ENCODE measurements at places on chromosomes 11 and 22.
A peak's percentile ranks its signal among the peaks of the same experiment; 100 is the strongest.

DNA sequence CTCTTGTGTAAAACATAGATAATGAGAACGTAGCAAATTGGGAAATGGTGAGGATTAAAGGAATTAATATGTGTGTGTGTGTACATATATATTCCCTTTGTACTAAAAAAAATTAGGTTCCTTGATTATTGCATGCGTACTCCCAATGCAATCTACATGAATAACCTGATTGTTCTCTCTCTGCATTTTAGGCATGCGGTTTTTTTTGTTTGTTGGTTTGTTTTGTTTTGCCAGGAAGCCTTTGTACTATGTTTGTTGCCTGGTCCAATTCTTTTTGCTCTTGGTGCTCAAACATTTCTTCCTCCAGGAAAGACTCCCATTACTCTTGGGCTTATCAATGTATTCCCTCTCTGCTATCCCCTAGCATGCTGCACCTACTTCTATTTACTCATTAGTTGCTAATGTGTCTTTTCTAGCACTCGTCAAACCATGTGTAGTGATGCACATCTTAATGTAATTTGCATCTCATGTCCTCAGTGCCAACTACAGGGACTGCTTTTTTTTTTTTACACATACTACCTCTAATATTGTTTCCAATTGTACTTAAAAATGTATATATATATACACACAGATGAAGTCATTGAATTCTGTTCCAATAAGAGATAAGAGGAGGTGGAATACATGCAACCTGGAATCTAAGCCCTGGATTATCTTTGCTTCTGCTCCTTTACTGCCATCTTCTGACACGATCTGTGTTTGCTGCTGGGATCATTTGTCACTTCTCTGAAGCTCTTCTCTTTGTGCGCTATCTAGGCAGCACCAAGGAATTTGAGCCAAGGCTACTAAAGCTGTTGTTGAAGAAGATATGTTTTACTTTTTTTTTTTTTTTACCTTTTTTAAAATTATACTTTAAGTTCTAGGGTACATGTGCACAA is 197.2 kb upstream of the ANO3 start:
- peak; percentile 31 for DNase-seq

- no peak for DNase-seq
Measured at GRCh38 chr11:126808836-126809235, 191.7 kb downstream of the KIRREL3 start.

- no peak for DNase-seq
Measured at GRCh38 chr22:21582801-21583740, 15.6 kb downstream of the UBE2L3 start.

DNA sequence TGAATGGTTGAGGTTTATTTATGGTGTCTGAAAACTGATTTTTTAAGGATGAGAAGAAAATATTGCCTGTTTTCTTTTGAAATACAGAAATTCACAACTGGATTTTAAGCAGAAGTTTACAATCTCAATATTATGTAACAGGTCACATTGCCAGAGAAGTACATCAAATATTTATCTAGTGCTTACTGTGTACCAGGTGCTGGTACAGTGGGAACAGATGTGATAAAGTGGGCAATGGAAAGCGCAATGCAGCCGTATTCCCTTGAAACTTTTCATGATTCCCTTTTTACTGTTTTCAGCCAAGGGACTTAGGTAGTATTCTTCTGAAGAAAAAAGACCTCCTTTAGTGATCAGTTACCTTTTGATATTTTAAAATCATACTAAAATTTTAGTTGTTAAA is 49.6 kb downstream of the TTC17 start:
- DNase-seq, result no peak

DNA sequence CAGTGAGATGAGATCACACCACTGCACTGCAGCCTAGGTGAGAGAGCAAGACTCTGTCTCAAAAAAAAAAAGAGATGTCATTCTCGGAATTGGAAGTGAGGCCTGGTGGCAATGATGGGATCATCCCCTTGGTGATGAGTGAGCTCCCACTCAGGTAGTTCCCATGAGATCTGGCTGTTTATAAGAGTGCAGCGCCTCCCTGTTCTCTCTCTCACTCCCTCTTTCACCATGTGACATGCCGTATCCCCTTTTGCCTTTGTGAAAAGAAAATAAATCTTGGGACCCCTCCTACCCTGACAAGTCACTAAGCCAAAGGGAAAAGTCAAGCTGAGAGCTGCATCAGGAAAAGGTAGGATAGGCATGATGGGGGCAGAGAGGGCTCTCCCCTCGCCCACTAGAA is 28.8 kb downstream of the ZNF70 start:
- DNase-seq, result no peak

DNA sequence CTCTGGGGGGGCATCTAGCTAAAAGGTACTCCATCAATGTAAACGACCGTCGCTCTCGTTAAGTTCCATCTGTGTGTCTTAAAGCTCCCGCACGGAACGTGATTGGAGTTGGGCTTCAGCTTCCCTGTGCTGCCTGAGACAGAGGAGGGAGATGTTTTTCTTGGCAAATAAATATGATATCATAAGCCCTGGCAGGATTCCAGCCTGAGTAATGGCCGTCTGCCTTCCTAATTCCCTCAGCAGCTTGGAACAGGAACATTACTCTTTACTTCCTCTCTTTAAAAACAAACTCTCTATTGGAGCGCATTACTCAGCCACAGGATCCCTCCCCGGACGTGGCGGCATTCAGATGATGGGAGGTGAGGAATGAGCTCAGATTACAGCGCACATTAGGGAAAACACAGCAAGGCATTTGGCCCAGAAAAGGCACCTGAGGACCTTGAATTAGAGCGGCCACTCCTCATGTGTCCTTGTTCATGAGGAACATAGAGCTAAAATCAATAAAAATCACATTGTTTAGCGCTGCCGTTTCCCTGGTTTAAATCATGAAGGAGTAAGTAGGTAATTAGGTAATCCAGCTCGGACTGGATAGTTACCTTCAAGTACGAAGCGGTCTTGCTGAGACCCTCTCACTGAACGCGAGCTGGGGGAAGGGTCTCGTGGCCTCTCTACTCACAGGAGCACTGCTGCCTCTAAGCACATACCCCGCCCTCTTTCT is 230.4 kb downstream of the ST3GAL4 start:
- peak; percentile 97 for DNase-seq

DNA sequence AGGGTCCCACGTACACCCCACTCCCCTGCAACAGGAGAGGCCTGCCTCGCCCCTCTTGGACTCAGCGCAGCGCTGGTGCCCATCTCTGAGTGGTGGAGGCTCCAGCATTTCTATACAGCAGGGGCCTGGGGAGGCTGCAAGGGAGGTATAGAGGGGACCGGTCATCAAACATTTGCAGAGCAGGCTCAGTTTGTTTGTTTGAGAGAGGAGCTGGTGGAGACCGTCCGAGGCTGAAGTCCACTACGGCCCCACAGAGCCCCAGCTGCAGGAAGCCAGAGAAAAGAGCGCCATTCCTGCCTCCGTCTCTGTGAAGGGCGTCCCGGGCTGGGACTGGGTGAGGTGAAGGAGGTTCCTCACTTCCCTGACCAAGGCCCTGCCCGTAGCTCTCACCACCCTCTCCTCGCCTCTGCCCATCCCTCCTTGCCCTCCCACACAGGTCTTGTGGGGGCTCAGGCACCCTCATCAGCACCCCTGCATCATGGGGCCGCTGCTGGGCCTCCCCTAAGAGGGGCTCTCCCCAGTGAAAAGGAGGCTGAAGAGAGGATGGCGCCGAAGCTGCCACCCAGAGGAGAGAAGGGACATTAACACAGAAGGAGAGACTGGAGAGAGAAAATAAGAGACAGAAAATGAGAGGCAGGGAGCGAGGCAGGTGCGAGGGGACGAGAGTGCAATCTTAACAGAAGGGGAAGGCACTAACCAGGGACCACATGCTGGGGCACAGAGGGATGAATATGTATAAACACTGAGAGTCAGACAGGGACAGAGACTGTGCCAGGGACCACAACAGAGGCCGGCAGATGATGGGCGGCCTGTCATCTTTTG is 24.5 kb downstream of the RPUSD4 start:
- DNase-seq, result no peak

GRCh38 chr11:80355251-80355650 is 914.4 kb upstream of the TENM4 start:
- DNase-seq, result no peak

DNA sequence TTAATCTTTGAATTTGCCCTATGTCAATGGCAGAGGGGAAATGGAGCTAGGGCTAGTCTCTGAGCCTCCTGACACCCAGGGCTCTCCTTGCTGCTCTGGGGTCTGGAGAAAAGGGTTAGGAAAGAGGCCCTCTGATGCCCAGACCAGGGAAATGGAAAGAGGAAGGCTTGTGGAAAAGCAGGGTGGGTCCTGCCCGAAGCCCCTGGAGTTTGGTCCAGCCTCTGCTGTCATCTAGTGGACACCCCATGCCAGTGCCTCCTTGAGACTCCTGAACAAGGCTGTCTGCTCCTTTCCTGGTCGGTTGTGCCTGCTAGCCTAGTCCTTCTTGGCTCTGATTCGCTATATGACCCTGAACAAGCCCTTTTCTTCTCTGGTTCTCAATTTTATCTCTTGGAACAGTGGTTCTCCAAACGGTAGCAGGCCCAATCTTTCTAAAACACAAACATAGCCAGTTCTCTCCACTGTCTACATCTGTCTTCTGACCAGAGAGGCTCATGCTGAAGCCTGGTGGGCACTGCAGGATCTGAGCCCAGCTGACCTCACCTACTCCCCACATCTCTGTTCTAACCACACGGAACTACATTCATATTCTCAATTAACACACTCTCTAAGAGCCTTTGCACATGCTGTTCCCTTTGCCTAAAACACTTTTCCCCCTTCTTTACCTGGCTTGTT is 8.8 kb upstream of the PLA2G3 start:
- DNase-seq, result peak; percentile 90

- DNase-seq, result no peak
Measured at GRCh38 chr22:50700387-50701075, 27.9 kb downstream of the SHANK3 start.

DNA sequence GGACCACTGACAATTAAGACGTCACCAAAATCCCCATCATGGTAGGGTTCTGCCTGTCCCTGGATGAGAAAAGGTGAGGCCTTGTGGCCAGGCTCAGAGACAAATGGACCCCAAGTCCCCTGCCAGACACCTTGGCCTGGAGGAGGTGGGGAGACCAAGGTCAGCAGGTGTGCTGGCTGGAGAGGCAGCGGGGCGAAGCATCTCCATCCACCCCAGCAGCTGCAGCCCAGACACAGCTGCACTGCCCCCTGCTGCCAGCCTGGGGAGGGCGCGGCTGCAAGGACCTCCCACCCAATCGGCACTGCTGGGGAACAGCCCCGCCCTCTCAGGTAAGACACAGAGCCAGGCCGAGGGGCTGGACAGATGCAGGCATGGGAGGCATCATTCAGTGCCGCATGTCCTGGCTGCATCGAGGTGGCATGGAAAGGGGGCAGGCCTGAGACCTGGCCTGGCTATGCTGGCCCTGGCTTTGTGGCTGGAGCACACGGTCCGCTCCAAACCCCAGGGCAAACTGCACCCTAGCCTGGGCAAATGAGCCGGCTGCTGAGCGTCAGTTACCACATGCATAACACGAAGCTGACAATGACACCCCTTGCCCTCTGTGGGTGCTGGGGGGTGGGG is 12.2 kb upstream of the MFNG start:
- DNase-seq, result no peak

GRCh38 chr11:134861490-134862104 is 449.6 kb upstream of the B3GAT1 start:
- DNase-seq, result no peak

GRCh38 chr11:13440100-13440855 is 22.7 kb downstream of the BTBD10 start:
- peak; percentile 96 for DNase-seq

- DNase-seq, result no peak
Measured at GRCh38 chr11:35377262-35377661, 42.1 kb downstream of the SLC1A2 start.

GRCh38 chr22:50694766-50695420 is 22.3 kb downstream of the SHANK3 start:
- no peak for DNase-seq

- DNase-seq, result peak; percentile 93
Measured at GRCh38 chr11:102760344-102761035, 19.9 kb downstream of the MMP10 start.

DNA sequence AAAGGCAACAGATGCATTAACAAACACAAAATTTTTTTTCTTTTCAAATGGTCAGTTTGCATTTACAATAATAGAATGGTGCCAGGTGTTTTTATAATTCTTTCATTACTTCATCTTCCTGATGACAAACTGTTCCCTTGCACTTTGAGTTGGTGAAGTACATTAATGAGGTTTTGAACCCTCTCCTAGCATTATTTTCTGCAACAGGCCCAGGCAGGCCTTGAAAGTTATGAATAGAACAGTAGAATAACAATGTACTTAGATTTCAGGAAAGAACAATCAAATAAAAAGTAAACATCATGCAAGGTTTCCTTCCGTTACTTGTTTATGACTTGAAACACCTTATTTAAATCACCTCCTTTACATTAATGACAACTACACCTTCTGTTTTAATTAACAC is 9.6 kb downstream of the BTG4 start:
- DNase-seq, result no peak

DNA sequence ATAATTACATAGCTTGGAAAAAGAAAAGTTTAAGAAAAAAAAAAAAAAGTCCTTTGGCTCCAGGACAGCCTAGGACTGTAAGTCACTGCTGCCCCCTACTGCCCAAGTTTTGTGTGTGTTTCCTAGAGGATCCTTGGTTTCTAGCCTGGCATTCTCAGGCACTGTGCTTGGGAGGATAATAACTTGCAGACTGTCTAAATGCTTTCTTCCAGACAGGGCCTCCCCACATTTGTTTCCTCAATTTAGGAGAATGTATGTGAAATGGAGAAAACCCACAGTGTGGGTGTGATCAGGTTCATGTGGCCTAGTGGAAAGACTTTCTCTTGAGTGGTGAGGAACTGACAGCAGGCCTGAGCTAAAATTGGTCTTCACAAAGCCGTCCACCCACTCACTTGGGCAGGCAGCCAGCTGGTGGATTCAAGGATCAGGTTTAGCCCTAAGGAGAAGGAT is 191.0 kb downstream of the NAV2 start:
- DNase-seq, result peak; percentile 89

- DNase-seq, result peak; percentile 47
Measured at GRCh38 chr11:128720522-128720985, 26.7 kb downstream of the FLI1 start.

- DNase-seq, result peak; percentile 86
Measured at GRCh38 chr22:37254867-37255233, 10.8 kb upstream of the RAC2 start.

DNA sequence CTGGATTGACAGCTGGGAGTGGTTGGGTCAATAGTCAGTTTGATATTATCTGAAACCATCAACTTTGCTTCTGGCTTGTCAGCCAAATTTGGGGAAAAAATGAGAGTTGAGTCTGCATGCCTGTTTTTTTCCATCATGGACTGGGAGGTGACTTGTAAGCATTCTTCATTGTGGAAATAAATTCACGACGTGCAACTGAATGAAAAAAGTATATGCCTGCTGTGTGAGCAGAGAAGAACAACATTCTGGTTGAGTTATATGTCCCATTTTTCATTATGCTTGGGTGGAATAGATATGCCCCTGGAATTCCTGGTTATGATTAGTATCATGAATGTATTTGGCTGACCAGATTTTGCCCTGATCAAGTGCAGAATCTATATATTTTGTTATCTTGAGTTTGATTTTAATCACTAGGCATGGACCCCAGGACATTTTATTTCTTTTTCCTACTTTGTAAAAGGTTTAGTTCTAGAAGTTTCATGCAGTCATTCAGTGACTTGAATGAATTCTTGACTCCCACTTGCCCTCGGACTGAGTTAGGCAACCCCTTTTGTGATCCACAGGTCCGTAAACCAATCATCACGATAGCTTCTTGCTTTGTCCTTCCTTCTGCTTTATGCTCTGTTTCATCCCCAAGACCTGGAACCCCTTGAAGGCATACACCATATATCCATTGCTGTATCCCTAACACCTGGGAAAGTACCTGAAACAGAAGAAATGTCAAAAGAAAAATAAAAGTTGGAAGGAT is 205.8 kb downstream of the NAV2 start:
- DNase-seq, result peak; percentile 64

- DNase-seq, result no peak
Measured at GRCh38 chr22:30238136-30238535, 8.4 kb downstream of the LIF start.
